ENCODE measurements at places on chromosomes 11 and 22.
A peak's percentile ranks its signal among the peaks of the same experiment; 100 is the strongest.

DNA sequence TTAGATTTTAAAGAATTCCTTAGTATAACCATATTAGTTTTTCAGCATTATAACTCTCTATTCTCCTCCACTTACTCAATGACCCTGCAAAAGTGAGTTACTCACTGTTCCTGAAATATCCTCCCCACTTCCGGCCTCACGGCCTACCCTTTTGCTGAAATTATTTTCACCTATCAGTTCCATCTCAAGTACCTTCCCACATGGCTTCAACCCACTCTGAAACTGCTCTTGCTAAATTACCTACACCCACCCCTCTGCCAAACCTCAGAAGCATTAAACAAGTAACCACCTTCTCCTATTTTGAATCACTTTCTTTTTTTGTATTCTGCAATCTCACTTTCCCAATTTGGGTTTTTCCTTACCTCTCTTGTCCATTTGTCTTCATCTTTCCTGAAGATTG, 37.7 kb downstream of the OR5P2 start:
- no peak for DNase-seq

DNA sequence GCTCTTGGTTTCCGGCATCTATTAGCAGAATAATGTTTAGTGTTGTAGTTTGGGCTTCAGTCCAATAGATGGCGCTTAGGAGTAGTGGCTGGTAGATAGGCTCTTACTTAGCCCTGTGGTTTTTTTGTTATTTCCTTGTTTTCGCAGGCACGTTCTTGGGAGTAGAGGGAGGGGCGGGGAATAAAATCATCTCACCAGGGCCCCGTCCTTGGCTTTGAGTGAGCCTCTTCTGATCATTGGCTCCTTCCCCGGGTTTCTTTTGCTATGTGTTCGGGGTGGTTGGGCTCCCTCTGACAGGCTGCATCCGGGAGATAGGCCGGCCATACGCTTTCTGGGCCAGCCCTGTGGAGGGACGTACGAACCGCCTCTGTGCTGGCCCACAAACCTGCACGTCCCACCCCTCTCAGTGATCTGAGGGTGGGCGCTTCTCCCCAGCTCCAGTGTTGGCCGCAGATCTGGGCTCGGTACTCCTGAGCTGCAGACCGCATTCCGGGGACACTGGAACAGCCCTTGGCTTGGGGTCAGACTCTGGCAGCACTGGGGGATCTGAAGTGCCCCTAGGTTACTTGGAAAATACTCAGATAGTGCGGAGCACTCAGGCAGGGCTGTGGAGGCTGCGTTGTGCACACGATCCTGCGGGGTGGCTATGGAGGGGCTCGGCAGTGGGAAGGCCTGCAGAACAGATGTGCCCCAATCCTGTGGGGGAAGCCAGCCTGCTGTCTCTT, 217.0 kb downstream of the DYNC2H1 start:
- no peak for DNase-seq

- no peak for DNase-seq
Observed at GRCh38 chr11:64192434-64192833, 6.5 kb downstream of the STIP1 start.

DNA sequence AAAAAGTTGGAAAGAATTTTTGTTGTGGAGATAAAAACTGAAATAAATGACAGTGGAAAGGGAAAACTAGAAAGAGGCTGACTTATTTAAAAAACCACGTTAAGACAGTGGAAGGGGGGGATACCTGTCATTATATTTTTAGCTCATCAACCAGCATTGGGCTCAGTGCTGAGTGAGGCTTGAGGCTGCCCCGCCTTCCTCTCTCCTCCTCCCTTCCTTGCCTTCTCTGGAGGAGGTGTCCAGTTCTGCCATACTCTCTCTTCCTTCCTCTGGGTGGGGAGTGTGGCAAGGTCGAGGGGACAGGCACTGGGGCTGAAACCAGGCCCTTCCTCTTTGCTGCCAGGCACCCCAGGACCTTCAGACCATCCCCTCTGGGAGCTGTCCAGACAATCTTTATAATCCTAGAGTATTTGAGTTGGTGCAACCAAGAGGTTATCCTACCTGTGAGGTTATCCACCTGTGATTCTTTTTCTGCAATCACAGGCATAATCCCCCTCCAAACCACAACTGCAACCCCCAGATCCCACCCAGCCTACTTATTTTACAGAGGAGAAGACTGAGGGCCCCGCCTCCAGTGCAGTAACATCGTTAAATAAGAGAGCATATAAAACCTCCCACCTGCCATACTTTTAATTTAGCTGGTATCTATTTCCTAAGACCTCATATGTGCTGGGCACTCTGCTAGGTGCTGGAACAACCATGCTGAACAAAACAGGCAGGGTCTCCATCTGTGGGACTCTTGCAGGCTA, 578.5 kb downstream of the BUD13 start:
- no peak for DNase-seq

- no peak for DNase-seq
Observed at GRCh38 chr11:1866776-1867175, 13.9 kb downstream of the LSP1 start.

DNA sequence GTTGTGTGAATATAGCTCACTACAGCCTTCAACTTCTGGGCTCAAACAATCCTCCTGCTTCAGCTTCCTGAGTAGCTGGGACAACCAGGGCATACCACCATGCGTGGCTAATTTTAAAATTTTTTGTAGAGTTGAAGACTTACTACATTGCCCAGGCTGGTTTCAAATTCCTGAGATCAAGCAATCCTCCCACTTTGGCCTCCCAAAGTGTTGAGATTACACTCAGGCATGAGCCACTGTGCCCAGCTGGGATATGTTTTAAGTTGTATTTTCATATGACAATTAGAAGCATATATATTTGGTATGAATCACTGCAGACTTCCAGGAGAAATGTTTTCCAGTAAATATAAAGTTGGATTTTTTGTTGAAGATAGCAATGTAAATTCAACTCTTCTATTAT, 15.4 kb downstream of the DDX10 start:
- DNase-seq = no peak

DNA sequence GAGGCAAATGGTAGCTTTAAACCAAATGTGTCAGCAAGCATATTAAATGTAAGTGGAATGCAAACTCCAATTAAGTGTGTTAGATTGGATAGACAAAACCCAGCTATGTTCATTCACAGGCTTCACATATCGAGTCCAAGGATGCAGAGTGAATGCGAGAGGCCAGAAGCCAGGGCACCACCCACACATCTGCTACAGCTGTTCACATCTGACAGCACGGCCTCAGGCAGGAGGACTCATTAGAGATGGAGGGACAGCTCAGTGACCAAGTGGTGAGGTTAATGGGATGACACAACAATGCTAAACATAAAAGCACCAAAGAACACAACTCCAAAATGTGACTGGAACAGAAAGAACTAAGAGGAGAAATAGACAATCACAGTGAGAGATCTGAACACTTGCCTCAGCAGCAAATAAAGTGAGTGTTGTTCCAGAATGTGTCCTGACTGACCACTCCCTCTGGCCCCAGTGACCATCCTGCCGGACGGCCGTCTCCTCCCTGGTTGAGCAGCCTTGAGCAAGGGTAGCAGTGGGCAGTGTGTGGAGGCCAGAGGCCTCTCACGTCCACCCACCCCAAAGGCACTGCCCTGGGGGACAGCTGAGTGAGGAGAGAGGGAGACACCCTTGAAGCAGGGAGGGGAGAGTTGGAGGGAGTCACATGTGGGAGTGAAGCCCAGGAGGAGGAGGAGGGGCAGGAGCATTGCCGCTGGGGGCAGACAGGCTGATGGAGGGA, 23.8 kb downstream of the ALG12 start:
- DNase-seq = no peak

- no peak for DNase-seq
Observed at GRCh38 chr11:40162901-40163883, 1296.3 kb downstream of the LRRC4C start.

DNA sequence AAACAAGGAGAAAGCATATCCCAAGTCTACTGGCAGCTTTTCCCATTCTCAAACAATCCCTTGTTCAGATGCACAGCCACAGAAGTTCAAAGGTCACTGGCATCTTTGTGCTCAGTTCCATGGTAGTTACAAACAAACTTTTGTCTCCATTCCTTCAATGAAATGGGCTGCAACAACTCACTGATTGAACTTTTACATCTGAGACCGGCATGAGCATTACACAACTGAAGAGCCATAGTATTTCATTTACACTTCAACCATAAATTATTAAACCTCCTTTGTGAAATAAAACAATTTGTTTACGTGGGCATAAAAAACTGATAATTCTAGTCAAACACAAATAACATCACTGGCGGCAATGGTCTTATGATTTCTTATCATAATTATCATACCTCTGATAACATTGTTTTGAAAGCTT, 67.8 kb upstream of the ARHGAP32 start:
- no peak for DNase-seq

DNA sequence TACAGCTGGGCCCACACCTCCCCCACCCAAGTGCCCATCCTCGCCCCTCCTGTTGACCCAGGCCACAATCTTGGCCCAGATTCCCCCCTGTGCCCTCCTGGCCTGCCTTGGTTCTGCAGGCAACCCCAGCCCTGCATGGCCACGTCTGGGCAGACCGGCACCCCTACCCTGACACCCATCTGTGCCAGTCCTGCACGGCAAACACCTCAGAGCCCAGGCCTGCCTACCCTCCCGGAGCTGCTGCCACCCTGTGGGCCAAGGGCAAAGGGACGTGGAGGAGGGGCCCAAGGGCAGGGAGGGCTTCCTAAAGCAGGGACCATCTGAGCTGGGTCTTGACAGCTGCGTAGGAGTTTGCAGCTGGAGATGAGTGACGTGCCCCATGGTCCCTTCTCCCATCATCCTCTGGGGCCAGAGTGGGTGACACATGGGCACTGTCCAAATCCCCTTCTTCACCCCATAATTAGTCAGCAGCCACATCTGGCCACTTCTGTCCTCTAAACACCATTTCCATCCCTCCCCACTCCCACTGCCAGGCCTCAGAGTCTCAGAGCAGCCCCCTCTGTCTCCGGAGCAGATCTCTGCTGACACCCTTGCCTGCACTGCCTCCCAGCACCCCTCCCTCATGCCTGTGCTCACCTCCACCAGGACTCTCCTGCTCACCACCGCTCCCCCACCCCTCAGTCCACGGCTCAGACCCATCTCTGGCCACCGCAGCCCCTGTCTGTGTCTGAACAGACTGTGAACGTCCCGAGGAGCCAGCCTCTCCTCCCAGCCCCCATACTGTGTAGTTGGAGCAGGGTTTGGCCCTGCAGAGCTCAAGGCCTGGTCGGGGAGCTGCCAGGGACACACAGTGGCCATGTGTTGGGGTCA, 35.6 kb upstream of the PPARA start:
- no peak for DNase-seq

DNA sequence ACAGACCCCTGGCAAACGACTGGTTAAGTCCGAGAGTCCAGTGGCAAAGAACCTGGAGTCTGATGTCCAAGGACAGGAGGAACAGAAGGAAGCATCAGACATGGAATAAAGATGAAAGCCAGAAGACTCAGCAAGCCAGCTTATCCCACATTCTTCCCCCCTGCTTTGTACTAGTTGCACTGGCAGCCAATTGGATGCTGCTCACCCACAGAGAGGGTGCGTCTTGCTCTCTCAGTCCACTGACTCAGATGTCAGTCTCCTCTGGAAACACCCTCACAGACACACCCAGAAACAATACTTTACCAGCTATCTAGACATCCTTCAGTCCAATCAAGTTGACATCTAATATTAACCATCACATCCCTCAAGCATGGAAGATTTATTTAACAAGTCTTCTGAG, 1265.8 kb upstream of the CNTN5 start:
- no peak for DNase-seq

DNA sequence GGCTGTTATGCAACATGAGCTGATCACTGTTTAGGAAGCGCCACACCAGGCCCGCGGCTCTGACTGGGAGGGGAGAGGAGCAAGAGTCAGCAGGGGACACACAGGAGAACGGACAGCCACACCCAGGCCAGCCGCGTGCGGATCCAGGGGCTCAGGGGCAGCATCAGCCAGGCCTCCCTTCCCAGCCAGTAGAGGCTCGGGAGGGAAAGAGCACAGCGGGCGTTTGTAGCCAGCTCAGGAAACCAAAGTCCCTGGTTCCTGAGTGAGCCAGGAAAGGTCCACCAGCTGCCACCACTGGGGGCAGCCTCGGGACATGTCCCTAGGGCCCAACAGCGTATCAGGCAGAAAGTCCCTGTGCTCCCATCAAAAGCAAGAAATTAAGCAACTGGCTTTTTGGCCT, 71.8 kb upstream of the PITPNB start:
- DNase-seq = no peak

- DNase-seq = no peak
Observed at GRCh38 chr11:91243630-91244029, 981.0 kb upstream of the FAT3 start.

DNA sequence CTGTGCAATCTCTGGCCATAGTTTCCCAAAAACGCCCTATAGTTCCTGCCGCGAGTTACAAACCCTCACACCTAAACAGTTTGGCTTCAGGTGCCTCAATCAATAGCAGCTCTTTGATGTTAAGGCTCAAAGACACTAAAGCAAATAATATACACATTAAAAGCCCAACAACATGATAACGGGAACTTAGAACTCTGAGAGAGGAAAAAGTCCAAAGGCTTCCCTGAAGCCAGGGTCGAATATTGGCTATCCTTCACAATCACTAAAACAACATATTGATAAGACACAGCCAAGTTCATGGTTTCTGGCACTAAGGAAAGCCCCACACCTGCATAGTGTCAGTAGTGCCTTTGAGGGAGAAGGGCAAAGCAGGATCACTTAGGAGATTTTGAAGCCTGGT, 54.9 kb downstream of the NTM start:
- no peak for DNase-seq

GRCh38 chr11:116989184-116989583, 109.0 kb downstream of the SIK3 start:
- DNase-seq = no peak

GRCh38 chr11:125164422-125165110, at the start of gene PKNOX2:
PKNOX2 (plus strand) TSS chr11:125164751; CDS start chr11:125351306, 186,555 bp downstream.
- DNase-seq = peak; percentile 68

- DNase-seq = no peak
Observed at GRCh38 chr11:12441231-12441861, 64.0 kb downstream of the PARVA start.
